A549 treated with RU486 at 1 μM for 4 hours (cell line): ENCODE measurements at places on chromosomes 12 and 14. TPM values are rescaled to one million over a fixed set of nuclear protein-coding genes. Genes with fewer than 3 reads are reported as not detected.

SVOP gene
- total RNA-seq: not detected in 5 replicates

COL2A1 gene
- 0.06 to 0.40 TPM (median 0.17 TPM) in 4 of 5 replicates, not detected in the other for total RNA-seq

KRT74 gene
- total RNA-seq: not detected in 5 replicates

SLC6A12 gene
- 0.89 to 1.5 TPM (median 1.3 TPM) in 5 replicates for total RNA-seq

SERPINA12 gene
- not detected in 5 replicates for total RNA-seq

CTDSP2 gene
- total RNA-seq: 43.2 to 57.6 TPM (median 53.1 TPM) in 5 replicates

EMP1 gene
- 88.1 to 104 TPM (median 93.2 TPM) in 5 replicates for total RNA-seq

GALNT9 gene
- total RNA-seq: 3.2 to 7.4 TPM (median 6.5 TPM) in 5 replicates

CARMIL3 gene
- total RNA-seq: 0.34 to 0.95 TPM (median 0.49 TPM) in 5 replicates

COX8C gene
- not detected in 5 replicates for total RNA-seq

APOLD1 gene
- 0.25 to 0.74 TPM (median 0.50 TPM) in 5 replicates for total RNA-seq

ITGA5 gene
- 100 to 128 TPM (median 114 TPM) in 5 replicates for total RNA-seq

SMOC1 gene
- total RNA-seq: 14.7 to 23.3 TPM (median 18.8 TPM) in 5 replicates

GPR162 gene
- total RNA-seq: 0.22 to 1.1 TPM (median 0.49 TPM) in 5 replicates

NYNRIN gene
- 0.16 to 0.78 TPM (median 0.18 TPM) in 5 replicates for total RNA-seq

KSR2 gene
- 0.54 to 0.72 TPM (median 0.60 TPM) in 5 replicates for total RNA-seq

MARCHF9 gene
- total RNA-seq: 6.1 to 8.0 TPM (median 7.2 TPM) in 5 replicates

MYF5 gene
- not detected in 5 replicates for total RNA-seq

AMHR2 gene
- total RNA-seq: 1.1 to 2.8 TPM (median 1.6 TPM) in 5 replicates

SLC2A14 gene
- 0.07 TPM in 1 of 5 replicates, not detected in the others for total RNA-seq

TMPRSS12 gene
- total RNA-seq: not detected in 5 replicates

TAS2R50 gene
- total RNA-seq: not detected in 5 replicates

ANKRD33 gene
- 0.14 to 0.24 TPM in 2 of 5 replicates, not detected in the others for total RNA-seq

TEX22 gene
- 0.17 to 0.77 TPM (median 0.41 TPM) in 4 of 5 replicates, not detected in the other for total RNA-seq
